ENCODE measurements at places on chromosomes 2 and 18. TPM values are rescaled to one million over a fixed set of nuclear protein-coding genes. Genes with fewer than 3 reads are reported as not detected.

Gene SLC4A3
- total RNA-seq: 5.7 TPM

Gene FSIP2
- under 0.01 TPM for total RNA-seq

Gene RAX
- total RNA-seq: not detected

Gene MAP2
- total RNA-seq: 26.2 TPM

Gene TACR1
- total RNA-seq: not detected

Gene FRZB
- total RNA-seq: under 0.01 TPM

Gene GPR75
- 1.8 TPM for total RNA-seq

Gene NDUFV2
- 177 TPM for total RNA-seq

Gene NEB
- total RNA-seq: not detected

Gene MREG
- total RNA-seq: 1.1 TPM

Gene FHOD3
- under 0.01 TPM for total RNA-seq
